GM23338 (cell line): ENCODE measurements at places on chromosomes 6 and 20. TPM values are rescaled to one million over a fixed set of nuclear protein-coding genes. Genes with fewer than 3 reads are reported as not detected.

Gene CLPSL1
- total RNA-seq, result not detected in 2 replicates

Gene PROKR2
- total RNA-seq, result 2.1 and 5.9 TPM in 2 replicates

Gene RAD21L1
- 0.10 TPM in 1 of 2 replicates, not detected in the other for total RNA-seq

Gene OR2H1
- total RNA-seq, result not detected in 2 replicates

Gene SAMD5
- 0.03 and 0.08 TPM in 2 replicates for total RNA-seq

Gene ESF1
- 20.5 and 21.9 TPM in 2 replicates for total RNA-seq

Gene SPATA25
- total RNA-seq, result 1.0 and 7.5 TPM in 2 replicates

Gene CST7
- not detected in 2 replicates for total RNA-seq

Gene CTCFL
- 1.4 and 2.1 TPM in 2 replicates for total RNA-seq

Gene SPDEF
- total RNA-seq, result 0.69 TPM in 1 of 2 replicates, not detected in the other

Gene BHLHE23
- 5.0 and 6.6 TPM in 2 replicates for total RNA-seq

Gene SPEF1
- total RNA-seq, result 0.69 and 1.3 TPM in 2 replicates

Gene GNAS-AS1
- 12.1 and 15.0 TPM in 2 replicates for total RNA-seq

Gene SAMD3
- 3.8 and 4.9 TPM in 2 replicates for total RNA-seq

Gene GNMT
- not detected in 2 replicates for total RNA-seq

Gene PNLDC1
- 0.12 TPM in 1 of 2 replicates, not detected in the other for total RNA-seq

Gene LY86
- total RNA-seq, result not detected in 2 replicates

Gene SYNGAP1
- total RNA-seq, result 36.9 and 45.0 TPM in 2 replicates

Gene ERGIC3
- 121 and 147 TPM in 2 replicates for total RNA-seq
